Type B pancreatic cell (in vitro differentiated cells): ENCODE measurements at places on chromosomes 2 and 18.

DNA sequence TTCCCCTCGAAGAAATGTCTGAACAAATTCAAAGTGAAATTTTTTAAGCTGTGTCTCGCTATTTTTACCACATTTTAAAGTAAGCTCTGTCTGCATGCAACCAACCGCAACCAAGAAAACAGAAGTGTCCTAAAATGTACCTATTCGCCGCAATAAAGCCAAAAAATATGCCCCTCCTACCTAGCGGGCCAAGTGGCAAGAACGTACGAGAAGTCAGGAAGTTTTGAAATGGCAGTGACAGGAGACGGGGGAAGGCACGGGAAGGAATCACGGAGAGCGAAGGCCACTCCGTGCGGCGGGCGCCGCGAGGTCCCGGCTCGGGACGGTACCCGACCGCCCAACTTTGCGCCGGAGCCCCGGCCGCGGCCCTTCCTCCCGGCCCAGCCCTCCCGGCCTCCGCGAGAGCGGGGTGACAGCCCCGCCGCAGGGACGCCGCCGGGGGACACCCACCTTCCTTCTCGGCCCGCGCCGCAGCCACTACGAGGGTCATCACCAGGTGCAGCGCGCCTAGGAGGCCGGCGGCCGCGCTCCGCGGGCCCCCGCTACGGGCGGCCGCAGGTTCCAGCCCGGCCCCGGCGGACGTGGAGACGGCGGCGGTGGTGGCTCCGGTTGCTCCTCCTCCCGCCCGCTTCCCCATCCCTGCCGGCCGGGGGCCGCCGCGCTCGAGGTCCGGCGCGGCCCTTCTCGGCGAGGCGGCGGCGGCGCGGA is 568 bp downstream of the TMEM131 start:
- peak; percentile 78 for DNase-seq

DNA sequence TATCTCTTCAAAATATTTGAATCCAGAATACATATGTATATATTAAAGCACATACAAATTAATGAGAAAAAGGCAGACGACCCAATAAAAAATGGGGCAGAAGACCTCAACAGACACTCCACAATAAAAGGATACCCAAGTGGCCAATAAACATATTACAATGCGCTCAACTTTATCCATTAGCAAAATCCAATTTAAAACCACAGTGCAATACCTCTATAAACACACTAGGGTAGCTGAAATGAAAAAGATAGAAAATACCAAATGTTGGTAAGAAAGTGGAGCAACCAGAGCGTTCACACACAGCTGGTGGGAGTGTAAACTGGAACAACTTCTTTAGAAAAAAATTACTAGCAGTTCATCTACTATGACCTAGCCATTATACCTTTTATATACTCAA is 75.3 kb downstream of the CCDC148 start:
- no peak for DNase-seq

- peak; percentile 60 for DNase-seq
Observed at GRCh38 chr2:239308661-239309397, 92.0 kb downstream of the HDAC4 start.

- no peak for DNase-seq
Observed at GRCh38 chr2:165070076-165070475, 114.8 kb upstream of the SLC38A11 start.

- DNase-seq: no peak
Observed at GRCh38 chr2:43737097-43737854, 36.6 kb upstream of the DYNC2LI1 start.

DNA sequence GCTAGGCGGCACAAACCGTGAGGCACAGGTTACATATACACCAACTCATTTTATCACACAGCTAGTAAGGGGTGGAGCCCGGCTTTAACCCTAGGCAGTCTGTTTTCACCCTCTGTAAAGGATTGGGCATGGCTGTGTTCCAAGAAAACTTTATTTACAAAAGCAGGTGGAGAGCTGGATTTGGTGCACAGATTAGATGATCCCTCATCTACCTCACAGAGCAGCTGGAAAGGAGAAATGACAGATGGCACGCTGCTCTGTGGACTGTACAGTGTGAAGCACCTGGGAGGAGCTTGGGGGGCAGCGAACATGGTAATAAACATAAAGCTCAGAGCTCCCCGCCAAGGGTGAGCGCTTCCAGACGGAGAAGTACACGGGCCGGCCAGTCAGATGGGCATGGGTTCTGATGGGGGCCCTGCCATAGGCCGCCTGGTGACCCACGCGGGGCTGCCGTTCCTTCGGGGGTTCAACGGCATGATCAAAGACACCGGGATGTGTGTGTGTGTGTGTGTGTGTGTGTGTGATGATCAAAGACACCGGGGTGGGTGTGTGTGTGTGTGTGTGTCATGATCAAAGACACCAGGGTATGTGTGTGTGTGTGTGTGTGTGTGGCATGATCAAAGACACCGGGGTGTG is 862 bp upstream of the TMEM177 start:
- DNase-seq: peak; percentile 54

- DNase-seq: no peak
Observed at GRCh38 chr2:192773044-192773443, 578.3 kb upstream of the TMEFF2 start.

- no peak for DNase-seq
Observed at GRCh38 chr2:177710889-177711288, 318.3 kb downstream of the AGPS start.

GRCh38 chr2:230418341-230419016 is 2.5 kb downstream of the SP100 start:
- no peak for DNase-seq

DNA sequence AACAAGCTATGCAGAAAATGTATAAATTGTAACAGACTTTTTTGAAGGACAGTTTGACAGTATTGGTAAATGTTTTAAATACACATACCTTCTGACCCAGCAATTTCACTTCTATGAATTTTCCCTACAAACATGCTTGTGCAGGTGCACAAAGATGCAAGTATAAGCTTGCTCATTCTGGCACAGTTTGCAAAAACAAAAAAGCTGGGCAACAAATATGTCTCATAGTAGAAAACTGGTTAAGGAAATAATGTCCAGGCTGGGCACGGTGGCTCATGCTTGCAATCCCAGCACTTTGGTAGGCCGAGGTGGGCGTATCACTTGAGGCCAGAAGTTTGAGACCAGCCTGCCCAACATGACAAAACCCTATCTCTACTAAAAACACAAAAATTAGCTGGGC is 96.9 kb upstream of the NEDD4L start:
- no peak for DNase-seq

- no peak for DNase-seq
Observed at GRCh38 chr2:197950724-197951123, 146.3 kb downstream of the PLCL1 start.

GRCh38 chr2:235194351-235194750 is 242.5 kb downstream of the SH3BP4 start:
- DNase-seq: no peak

DNA sequence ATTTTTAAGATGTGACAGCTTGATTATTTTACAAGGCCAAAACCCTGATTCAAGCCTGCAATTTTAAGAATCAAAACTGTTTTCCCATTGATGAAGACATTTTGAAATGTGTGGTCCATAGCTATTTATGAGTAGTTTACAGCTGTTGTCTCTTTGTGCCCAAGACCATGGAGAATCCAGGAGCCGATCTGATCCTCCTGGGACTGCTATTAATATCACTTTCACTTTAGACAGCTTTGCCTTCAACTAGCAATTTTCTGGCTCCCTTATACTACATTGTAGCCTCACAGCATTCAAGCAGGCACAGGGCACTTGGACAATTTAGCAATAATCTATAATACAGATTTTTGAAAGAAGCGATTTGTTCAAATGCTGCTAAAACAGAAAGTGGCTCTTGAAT is 172.9 kb downstream of the SLC8A1 start:
- no peak for DNase-seq

DNA sequence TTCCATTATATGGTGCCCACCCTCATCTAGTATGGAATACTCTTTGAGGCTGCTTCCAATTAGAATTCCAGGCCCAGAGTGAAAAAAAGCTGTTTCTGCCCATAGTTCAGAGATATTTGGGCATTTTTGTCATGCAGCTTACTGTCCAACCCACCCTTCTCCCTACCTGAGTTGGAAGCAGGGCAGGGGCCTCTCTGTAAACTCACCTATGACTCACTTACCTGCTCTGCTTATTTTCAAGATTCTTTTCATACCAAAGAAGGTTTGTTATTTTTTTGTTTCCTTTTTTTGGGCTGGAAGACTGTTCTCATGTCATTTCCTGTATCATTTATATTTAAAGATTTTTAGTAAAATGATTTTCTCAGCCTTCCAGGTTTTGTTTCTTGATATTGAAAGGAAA is 38.4 kb upstream of the PPP1R1C start:
- DNase-seq: no peak

DNA sequence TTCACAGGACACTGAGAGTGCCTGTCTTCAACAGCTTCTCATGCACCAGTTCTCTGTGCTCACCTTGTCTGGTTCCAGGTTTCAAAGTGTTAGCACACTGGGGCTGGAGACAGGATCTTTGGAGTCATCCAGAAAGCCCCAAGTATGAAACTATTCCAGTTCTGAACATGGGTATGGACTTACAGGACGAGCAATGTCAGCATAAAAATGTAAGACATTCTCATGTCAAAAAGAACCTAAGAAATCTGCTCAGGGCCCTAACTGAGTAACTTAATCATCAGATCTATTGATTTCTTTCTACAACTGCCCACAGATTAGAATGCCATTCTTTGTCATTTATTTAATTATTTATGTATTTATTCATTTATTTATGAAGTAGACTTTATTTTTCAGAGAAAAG is 184.5 kb downstream of the AGPS start:
- no peak for DNase-seq

- DNase-seq: no peak
Observed at GRCh38 chr2:72827966-72828646, 2.3 kb upstream of the EXOC6B start.

GRCh38 chr18:75037689-75037955 is 171.3 kb downstream of the PTGR3 start:
- no peak for DNase-seq

DNA sequence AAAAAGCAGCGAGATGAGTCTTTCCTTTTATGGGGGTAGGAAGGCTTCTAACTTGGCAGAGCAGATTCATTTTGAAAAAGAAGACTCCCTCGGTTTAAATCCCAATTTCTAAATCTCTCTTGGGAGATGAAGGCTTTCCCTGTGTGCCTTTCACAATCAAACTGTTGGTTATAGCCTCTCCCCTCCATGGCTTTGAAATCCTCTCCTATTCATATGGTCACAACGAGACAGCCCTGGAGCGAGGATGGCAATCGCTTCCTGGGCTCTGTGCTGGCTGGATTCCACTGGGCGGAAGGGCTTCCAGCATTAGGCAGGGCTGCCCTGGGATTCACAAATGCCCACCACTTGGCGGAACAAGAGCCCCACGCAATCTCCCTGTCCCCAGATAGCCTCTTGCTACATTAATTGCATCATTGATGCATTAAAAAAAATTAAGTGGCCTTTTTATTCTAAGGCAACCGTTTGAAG is 1.6 kb downstream of the CAVIN2 start:
- DNase-seq: no peak

- no peak for DNase-seq
Observed at GRCh38 chr2:37665604-37666362, 5.7 kb downstream of the CDC42EP3 start.

DNA sequence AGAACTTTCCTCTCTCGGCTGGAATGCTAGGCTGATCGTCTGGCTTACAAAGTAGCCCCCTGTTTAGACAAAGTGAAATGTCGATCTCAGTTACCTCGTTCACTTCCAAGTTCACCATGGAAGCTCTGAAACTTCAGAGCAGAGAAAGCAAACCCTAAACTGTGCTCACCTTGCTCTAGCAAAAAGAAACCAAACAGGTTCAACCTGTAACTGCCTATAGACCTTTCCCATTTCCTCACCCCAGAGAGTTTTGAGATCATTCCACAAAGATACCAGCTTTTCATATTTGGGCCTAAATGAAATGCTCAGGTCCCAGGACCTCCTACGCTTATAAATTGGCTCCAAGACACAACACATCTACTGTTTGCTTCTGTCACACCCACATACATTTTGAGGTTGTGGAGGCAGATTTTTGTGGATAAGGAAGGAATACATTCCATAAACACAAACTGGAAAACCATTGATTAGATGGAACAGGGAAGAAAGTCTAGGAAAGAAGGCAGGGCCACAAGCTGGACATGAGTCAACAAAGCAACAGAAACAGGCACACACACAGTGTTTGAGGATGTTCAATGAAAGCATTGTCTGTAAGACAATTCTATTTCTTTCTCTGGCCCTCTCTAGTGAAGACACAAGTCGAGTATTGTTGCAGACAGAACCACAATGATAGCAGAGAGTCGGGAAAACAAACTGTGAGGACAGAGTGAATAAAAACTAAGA is 52.8 kb upstream of the TGIF1 start:
- DNase-seq: no peak

- no peak for DNase-seq
Observed at GRCh38 chr2:14952400-14952963, 320.0 kb downstream of the LRATD1 start.

- DNase-seq: no peak
Observed at GRCh38 chr2:99238599-99238998, 16.9 kb downstream of the LYG2 start.

GRCh38 chr18:55452123-55452611 is 135.8 kb downstream of the TCF4 start:
- DNase-seq: no peak

GRCh38 chr2:216994353-216994854 is 134.5 kb upstream of the TNP1 start:
- DNase-seq: no peak

DNA sequence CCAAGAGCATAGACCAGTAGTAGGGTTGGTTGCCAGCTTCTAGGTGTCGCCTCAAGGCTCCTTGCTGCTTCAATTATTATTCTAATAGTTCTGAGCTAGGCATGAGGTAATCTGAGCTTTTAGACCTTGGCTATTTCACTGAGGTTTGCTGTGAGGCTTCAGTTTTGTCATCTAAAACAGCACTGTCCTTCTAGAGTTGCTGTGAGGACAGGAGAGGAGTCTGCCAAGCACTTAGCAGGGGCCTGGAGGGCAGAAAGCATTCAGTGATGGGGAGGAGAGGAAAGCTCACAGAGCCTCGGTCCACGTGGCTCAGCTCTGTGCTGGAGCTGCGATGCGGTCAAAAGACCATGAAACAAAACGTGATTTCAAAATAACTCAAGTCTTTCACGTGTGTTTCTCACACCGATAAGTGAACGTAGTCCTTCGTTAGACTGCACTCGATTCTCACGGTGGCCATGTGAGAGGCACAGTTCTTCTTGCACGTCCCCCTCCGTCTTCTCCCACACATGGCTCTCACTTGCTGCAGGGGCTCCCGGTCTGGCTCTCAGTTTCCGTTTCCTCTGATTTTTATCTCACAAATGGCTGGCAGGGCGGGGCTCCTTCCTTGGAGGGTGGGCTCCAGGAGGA is 113.7 kb downstream of the B3GNT2 start:
- DNase-seq: no peak

DNA sequence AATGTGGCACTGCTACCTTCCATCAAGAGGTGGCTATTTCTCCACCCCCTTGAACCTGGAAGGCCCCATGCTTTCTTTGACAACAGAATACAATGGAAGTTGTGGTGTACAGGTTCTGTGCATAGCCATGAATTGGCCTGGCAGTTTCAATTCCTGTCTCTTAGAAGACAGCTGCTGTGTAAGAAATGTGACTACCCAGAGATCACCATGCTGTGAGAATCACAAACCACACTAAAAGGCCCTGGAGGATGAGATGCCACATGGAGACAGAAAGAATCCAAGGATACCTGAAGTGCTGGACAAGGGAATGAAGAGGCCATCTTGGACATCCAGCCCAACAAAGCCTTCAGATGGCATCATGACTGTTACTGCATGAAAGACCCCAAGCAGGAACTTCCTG is 47.7 kb upstream of the EHBP1 start:
- DNase-seq: no peak
